ENCODE measurements at places on chromosomes 6 and 20. TPM values are rescaled to one million over a fixed set of nuclear protein-coding genes. Genes with fewer than 3 reads are reported as not detected.

DNA sequence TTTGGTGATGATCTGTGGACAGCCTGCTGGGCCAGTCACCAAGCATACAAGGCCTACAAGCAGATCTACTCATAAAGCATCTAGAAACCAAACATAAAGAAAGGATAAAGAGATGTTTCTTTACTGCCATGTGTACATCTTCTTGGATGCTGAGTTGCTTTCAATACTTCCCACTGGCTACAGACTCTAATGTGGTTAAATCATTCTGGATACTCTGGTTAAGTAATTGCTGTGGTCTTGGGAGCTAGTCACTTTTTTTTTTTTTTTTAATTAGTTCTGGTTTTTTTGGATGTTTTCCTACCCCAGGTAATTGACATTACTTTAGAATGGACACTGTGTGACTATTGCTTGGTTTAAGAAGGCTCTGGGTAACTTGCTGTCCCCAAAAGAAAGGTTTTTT is 215.4 kb upstream of the RUNX2 start:
- DNase-seq = no peak

GRCh38 chr6:62681108-62681507 is 395.1 kb upstream of the KHDRBS2 start:
- no peak for DNase-seq

Gene TTBK1
- 0.03 TPM for total RNA-seq

Gene VWA7
- 0.34 TPM for total RNA-seq

Gene APOM
- 1.3 TPM for total RNA-seq

- DNase-seq = no peak
Observed at GRCh38 chr6:117359581-117359980, 66.2 kb downstream of the ROS1 start.

Gene CBLN4
- not detected for total RNA-seq

DNA sequence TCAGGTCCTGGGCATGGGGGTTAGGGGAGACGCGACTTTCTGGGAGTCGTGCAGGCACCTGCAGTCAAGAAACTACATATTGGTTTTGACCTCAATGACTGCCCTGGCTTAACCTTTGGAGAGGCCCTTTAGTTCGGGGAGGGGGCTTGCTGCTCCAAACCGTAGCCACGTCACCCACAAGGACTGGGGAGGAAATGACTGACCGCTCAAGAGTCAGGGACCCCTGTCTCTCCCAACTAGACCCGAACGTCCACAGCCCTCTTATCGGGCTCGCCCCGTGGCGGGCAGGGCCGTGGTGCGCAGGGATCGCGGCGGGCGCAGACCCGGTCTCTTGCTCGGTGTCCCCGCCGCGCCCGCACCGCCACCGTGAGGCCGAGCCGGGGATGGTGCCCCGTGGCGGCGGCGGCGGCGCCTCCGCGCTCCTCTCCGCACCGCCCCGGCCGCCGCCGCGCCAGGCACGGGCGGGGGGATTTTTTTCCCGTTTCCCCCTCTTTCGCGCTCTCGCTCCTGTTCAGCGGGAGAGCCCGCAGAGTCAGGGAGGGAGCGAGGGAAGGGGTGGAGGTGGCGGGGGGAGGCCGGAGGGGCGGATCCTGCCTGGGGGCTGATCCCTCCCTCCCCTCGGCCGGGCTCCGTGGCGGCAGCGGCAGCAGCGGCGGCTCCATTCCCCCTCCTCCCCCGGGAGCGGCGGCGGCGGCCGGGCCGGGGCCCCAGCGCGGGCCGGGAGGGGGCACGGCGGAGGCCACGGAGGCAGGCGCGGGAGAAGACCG is at the start of gene BRPF3:
BRPF3 (plus strand) TSS at position 632 of the 767 bp plus-strand sequence. CDS start 3,579 bp downstream, outside the sequence.
- peak; percentile 10 for DNase-seq

DNA sequence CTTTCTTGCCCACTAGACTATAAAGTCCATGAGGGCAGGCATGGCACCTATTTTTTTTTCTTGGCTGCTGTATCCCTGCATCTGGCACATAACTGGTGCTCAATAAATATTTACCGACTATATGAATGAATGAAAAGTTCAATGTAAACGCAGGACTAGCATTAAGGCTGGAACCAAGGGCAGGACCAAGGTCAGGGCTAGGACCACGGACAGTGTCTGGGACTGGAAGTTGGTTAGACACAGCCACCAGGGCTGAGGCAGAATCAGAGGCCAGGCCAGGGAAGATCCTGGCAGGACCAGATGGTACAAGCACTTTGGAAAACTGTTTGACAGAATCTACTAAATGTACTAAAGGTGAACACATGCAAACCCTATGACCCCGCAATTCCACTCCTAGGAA is 3.7 kb downstream of the TNXB start:
- no peak for DNase-seq

DNA sequence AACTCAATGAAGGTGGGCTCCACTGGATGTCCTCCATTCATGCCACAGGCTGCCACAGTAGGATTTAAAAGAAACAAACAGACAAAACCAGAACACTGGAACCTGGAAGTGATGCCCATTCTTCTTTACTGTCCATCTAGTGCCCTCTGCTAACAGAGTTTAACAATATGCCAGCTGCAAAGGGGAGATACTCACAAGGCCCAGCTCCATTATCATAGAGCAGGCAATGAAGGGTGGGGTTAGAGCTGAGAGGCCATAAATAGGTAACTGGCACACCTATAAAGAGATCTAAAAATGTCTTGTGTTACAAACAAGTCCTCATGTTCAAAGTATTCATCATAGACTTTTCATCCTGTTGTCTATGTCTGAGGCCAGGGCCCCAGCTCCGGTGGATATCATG is 75.6 kb downstream of the SOD2 start:
- DNase-seq = no peak

Gene RIN2
- 60.1 TPM for total RNA-seq

Gene COL21A1
- total RNA-seq = 0.11 TPM

DNA sequence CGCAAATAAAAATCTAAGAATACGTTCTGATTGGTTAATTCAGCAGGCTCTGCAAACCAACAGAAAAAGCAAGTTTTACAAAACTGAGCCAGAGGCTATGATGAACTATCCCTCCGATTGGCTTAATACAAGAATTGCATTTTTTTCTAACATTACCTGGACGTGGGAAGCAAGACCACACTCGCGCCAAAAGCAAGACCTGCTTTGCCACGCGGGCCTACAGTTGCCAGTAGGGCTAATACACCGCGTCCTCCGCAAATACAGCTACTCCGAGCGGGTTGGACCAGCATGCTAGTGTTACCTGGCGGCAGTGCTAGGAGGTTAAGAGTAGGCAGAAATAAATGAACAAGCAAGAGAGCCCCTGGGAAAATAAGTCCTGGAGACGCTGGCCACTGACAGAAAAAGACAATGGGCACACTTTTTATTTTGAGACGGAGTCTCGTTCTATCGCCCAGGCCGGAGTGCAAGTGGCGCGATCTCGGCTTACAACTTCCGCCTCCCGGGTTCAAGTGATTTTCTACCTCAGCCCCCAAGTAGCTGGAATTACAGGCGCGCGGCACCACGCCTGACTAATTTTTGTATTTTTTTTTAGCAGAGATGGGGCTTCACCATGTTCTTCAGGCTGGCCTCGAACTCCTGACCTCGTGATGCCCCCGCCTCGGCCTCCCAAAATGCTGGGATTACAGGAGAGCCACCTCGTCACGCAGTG is 131.9 kb upstream of the BTN3A2 start:
- DNase-seq = no peak

Gene BPIFB4
- total RNA-seq = not detected

DNA sequence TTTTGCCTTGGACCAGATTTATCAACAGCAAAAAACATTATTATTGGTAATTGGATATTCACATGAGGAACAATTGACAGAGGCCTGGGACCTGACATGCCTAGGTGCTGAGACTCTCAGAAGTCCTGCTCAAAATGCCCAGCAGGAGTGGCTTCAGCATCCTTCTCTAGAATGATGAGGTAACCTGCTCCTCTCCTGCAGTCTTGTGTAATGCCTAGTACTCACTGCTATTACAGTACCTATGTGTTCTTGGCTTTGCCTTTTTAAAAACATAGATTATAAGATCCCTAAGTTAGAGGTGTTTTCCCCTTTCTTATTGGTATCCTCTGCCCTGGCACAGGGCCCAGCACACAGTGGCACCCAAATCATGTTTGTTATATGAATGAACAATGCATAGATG is 230.9 kb downstream of the PKHD1 start:
- DNase-seq = no peak

- peak; percentile 28 for DNase-seq
Observed at GRCh38 chr20:1440024-1440423, 26.6 kb downstream of the NSFL1C start.

GRCh38 chr6:150685860-150686259 is 86.2 kb downstream of the PLEKHG1 start:
- DNase-seq = peak; percentile 65
